ENCODE measurements at places on chromosomes 12 and 14.

- H3K27ac ChIP-seq: no peak overlapping the region
- H3K36me3 ChIP-seq: no peaks in the 10 kb centered on the region
- H3K4me1 ChIP-seq: no peaks in the 10 kb centered on the region
- H3K4me3 ChIP-seq: no peak overlapping the region
- no peak for DNase-seq
- no peaks in the 10 kb centered on the region for H3K27me3 ChIP-seq
Observed at GRCh38 chr12:25552681-25553080, 402 bp downstream of the LMNTD1 start.

DNA sequence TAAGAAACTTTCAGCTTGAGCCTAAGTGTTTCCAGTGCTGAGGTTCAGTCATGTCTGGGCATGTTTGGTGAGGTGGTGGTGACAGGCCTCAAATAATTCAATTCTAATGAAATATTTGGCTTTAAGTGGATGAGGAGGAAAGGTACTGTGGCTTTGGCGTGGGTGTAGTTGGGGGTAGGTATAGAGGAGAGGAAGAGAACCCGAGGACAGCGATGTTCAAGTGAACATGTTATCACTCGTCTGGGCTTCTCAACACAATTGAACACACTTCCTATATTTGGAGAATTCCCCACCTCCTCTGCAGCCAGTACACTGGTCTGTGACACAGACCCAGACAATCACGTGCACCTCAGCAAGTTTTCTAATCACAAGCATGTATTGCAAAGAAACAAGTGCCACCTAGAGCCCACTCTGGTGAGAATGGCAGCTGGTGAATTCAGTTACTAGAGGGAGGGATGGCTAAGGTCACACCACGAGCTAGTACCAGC lies 53.0 kb downstream of the IFNG-AS1 start:
- H3K4me1 ChIP-seq: peaks cover 12% of the 10 kb centered on the region
- no peak overlapping the region for H3K4me3 ChIP-seq
- H3K27me3 ChIP-seq: no peaks in the 10 kb centered on the region
- no peaks in the 10 kb centered on the region for H3K36me3 ChIP-seq

- no peak overlapping the region for H3K27ac ChIP-seq
- peak overlapping the region; percentile 3 for H3K4me3 ChIP-seq
- peak; percentile 91 for DNase-seq
- H3K4me1 ChIP-seq: no peaks in the 10 kb centered on the region
Observed at GRCh38 chr12:77010691-77011548, 54.4 kb downstream of the E2F7 start.

GRCh38 chr12:11650286-11651281 lies 1.1 kb downstream of the ETV6 start:
- H3K4me3 ChIP-seq: peak overlapping the region; percentile 97
- peak; percentile 57 for DNase-seq
- H3K36me3 ChIP-seq: no peaks in the 10 kb centered on the region
- H3K27me3 ChIP-seq: no peaks in the 10 kb centered on the region
- peak overlapping the region; percentile 92 for H3K27ac ChIP-seq

- H3K4me1 ChIP-seq: peaks cover 4% of the 10 kb centered on the region
- peak overlapping the region; percentile 76 for H3K27ac ChIP-seq
- no peaks in the 10 kb centered on the region for H3K27me3 ChIP-seq
- DNase-seq: no peak
- H3K36me3 ChIP-seq: no peaks in the 10 kb centered on the region
Observed at GRCh38 chr14:32202491-32202997, 525 bp downstream of the RNU6-8 start.

DNA sequence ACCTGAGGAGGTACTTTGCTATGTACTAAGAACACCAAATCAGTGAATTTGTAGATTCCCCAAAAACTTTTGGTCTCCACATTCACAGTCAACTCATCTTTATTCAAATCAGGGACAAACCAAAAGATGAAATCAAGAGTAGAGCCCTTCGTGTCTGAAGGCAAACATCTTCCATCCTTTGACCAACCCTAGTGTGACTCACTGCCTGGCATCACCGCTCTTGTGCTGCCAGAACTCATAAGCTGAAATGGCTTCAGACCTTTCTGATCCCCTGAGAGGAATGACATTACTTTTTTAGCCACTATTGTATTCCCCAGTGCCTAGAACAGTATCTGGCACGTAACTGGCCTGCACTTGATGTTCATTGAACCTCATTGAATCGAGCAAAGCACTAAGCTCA lies 50.1 kb downstream of the GOLGA5 start:
- no peak overlapping the region for H3K27ac ChIP-seq
- no peak overlapping the region for H3K4me3 ChIP-seq
- H3K4me1 ChIP-seq: no peaks in the 10 kb centered on the region
- H3K27me3 ChIP-seq: no peaks in the 10 kb centered on the region

- H3K27me3 ChIP-seq: no peaks in the 10 kb centered on the region
- no peak for DNase-seq
- H3K27ac ChIP-seq: no peak overlapping the region
- no peaks in the 10 kb centered on the region for H3K36me3 ChIP-seq
Observed at GRCh38 chr12:131114942-131115584, 161.4 kb downstream of the ADGRD1 start.

- no peak overlapping the region for H3K4me3 ChIP-seq
- H3K4me1 ChIP-seq: no peaks in the 10 kb centered on the region
- H3K27me3 ChIP-seq: no peaks in the 10 kb centered on the region
- DNase-seq: no peak
- no peaks in the 10 kb centered on the region for H3K36me3 ChIP-seq
- H3K27ac ChIP-seq: no peak overlapping the region
Observed at GRCh38 chr14:68315081-68315480, 477.8 kb downstream of the ZFP36L1 start.

- H3K27me3 ChIP-seq: no peaks in the 10 kb centered on the region
- no peak overlapping the region for H3K4me3 ChIP-seq
- H3K4me1 ChIP-seq: no peaks in the 10 kb centered on the region
- H3K27ac ChIP-seq: no peak overlapping the region
Observed at GRCh38 chr14:102375119-102375518, 12.4 kb downstream of the TECPR2 start.

- no peak overlapping the region for H3K27ac ChIP-seq
- H3K27me3 ChIP-seq: no peaks in the 10 kb centered on the region
- peak; percentile 4 for DNase-seq
- H3K36me3 ChIP-seq: no peaks in the 10 kb centered on the region
Observed at GRCh38 chr14:71290960-71291466, 383.8 kb downstream of the PCNX1 start.

DNA sequence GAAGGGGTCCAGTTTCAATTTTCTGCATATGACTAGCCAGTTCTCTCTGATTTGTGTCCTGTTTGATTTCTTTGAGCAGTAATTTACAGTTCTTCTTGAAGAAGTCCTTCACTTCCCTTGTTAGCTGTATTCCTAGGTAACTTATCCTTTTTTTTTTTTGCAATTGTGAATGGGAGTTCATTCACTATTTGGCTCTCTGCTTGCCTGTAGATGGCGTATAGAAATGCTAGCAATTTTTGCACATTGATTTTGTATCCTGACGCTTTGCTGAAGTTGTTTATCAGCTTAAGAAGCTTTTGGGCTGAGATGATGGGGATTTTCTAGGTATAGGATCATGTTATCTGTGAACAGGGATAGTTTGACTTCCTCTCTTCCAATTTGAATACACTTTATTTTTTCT lies 77.6 kb upstream of the NID2 start:
- no peak overlapping the region for H3K27ac ChIP-seq
- no peak overlapping the region for H3K4me3 ChIP-seq
- DNase-seq: no peak

DNA sequence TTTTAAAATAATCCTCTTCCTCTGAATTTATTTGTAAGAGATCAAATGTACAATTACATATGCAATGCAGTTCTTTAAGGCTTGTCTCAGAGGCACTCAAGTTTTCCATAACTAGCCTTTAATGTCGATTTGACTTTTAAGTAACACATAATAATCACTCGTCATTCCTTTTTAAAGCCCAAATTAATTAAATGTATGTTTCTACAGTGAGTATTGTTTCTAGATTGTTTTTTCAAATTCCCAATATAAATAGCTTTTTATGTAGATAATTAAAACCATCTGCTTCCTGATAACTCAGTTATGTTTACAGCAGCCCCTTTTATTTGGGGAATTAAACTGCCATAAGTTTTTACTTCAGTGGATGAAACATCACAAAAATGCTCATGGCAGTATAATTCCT lies 185.1 kb downstream of the ETNK1 start:
- no peak for DNase-seq
- H3K4me1 ChIP-seq: no peaks in the 10 kb centered on the region

- H3K36me3 ChIP-seq: no peaks in the 10 kb centered on the region
- H3K27me3 ChIP-seq: no peaks in the 10 kb centered on the region
- H3K4me1 ChIP-seq: no peaks in the 10 kb centered on the region
- DNase-seq: peak; percentile 71
Observed at GRCh38 chr14:75230140-75230792, 48.4 kb upstream of the FOS start.
